ENCODE measurements at places on chromosomes 3 and 15.

- DNase-seq = no peak
Observed at GRCh38 chr3:117596503-117596902, 886.9 kb downstream of the TUSC7 start.

DNA sequence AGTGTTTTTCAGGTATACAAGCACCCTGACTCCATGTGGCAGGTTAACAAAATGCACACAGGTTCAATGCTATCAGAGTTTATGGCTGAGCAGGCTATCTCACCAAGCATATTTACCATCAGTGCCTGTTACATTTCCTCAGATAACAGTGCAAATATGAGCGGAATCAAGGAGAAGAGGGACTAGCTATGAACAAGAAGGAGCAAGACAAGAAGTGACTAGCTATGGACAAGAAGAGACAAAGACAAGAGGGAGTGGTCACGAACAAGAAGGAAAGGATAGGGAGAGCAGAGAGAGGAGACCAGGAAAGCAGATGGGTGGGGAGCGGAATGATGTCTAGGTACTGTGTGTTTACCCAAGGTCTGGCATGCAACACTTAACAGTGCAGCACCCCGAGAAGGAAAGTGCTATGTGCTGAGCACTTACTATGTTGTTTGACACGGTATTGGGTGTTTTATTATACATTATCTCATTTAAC, 8.6 kb downstream of the ILDR1 start:
- DNase-seq = no peak

GRCh38 chr3:196499061-196499460, 4.5 kb downstream of the RNF168 start:
- no peak for DNase-seq

GRCh38 chr15:41930221-41930866, 36.5 kb upstream of the SPTBN5 start:
- no peak for DNase-seq

DNA sequence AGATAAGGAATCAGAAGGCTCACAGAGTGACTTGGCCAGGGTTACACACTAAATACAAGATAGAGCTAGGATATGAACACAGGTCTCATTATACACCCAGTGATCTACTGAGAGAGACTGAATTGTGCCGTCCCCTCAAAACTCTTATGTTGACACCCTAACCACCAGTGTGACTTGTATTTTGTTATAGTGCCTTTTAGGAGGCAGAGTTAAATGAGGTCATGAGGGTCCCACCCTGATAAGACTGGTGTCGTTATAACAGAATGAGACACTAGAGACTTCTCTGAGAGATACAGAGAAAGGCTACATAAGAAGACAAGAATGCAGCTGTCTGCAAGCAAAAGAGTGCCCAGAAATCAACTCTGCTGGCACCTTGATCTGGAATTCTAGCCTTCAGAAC, 12.6 kb downstream of the KPNA1 start:
- DNase-seq = no peak

- DNase-seq = no peak
Observed at GRCh38 chr3:103048068-103048722, 613.4 kb downstream of the ZPLD1 start.

DNA sequence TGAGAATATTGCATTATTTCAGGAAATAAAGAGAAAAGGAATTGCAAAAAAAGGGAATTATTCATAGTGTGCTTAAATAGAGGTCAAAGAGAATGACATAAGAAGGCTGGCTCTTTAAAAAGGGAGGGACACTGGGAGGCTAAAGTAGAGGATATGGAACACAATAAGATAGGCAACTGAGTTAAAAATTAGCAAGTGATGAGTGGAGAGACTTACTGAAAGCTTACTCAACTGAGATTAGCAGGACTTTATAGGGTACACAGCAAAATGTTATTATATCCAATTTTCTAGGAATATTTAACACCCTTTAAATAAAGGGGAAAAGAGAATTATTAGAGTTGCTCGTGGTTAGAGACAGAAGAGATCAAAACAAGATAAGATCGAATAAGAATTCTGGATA, 375.2 kb downstream of the LSAMP start:
- DNase-seq = no peak

GRCh38 chr15:87873516-87873915, 383.0 kb downstream of the NTRK3 start:
- DNase-seq = no peak

DNA sequence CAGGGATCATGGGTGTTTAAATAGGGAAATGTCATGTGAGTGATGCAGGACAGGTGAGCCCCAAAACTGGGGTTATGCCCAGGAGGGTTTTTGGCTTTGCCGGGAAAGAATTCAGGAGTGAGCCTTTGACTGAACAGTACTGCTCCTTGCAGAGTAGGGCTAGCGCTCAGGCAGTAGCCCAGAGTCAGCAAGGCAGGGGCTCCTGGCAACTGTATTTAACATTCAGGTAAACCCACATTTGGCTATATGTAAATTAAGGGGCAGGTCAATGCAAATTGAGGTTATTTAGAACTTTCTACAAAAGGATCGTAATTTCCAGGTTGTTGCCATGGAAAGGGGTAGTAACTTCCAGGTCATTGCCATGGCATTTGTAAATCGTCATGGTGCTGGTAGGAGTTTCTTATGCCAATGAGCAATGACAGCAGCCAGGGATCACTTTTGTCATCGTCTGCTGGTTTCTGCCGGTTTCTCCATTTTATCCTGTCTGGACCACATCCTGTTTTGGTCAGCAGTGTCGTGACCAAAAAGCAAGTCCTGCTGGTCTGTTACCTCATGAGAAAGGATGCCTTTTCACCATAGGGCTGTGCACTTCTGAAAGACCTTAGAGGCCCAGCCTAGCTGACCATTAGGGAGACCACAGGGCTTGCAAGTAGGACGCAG, 24.3 kb downstream of the MTHFS start:
- DNase-seq = no peak

DNA sequence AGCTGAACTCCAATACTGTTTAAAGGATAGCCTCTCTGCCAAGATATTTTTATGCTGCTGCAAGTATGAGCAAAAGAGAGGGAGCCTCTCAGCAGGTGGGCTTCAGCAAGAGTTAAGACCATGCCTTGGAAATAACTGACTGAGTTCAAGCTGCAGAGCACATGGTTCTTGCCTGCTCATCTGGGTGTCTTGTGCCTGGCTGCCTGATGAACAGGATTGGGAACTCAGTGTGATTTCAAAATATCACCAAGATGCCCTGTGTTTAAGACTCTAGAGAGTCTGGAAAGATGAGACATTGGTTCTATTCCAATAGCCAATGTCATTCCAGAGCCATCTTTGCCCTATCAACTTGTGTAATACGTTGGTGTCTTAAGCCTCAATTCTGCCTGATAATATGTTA, 147.5 kb upstream of the VEPH1 start:
- DNase-seq = no peak

- no peak for DNase-seq
Observed at GRCh38 chr3:15269091-15269989, 63.0 kb downstream of the SH3BP5 start.

GRCh38 chr3:27880969-27881892, 159.1 kb upstream of the EOMES start:
- DNase-seq = no peak

GRCh38 chr15:82951472-82952157, 905 bp downstream of the HOMER2 start:
- no peak for DNase-seq
